ENCODE measurements at places on chromosomes 1 and 21.

DNA sequence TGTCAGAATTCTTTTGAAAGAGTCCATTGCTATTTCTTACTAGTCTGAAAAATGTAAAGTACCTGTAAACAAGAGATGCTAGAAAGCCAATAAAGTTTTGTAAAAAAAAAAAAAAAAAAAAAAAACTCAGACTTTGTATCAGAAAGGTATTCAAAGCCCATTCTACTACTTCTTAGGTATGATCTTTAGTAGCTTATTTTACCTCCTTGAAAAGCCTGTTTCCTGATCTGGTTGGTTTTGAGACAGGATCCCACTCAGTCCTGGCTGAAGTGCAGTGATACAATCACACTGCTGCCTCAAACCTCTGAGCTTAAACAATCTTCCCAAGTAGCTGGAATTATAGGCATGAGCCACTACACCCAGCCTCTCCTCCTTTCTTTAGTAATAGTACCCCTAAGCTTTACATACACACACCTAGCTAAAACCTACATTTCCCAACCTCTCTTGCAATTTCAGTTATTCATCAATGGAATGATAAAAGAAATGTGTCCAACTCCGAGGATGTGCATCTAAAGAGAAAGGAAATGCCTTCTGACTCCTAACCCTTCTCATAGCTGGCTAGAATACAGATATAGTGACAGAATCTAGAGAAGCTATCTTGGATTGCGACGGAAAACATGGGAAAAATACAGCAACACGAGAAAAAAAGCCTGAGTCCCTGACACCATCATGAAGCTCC is 30.6 kb downstream of the EPS15 start:
- no peak for DNase-seq

DNA sequence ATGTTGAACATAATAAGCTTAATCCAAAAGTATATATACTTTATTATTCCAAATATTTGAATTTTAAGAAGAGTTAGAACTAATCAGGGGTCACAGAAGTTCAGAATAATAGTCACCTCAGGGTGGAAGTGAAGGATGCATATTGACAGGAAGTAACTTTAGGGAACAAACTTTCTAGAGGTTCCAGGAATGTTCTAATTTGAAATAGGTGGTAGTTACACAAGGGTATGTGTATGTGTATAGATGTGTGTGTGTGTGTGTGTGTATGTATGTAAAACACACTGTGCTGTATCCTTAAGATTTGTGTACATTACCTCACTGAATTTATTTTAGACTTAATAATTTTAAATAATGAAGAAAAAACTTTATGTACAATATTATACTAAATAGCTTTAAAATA is 110.4 kb downstream of the ACBD6 start:
- DNase-seq = no peak

DNA sequence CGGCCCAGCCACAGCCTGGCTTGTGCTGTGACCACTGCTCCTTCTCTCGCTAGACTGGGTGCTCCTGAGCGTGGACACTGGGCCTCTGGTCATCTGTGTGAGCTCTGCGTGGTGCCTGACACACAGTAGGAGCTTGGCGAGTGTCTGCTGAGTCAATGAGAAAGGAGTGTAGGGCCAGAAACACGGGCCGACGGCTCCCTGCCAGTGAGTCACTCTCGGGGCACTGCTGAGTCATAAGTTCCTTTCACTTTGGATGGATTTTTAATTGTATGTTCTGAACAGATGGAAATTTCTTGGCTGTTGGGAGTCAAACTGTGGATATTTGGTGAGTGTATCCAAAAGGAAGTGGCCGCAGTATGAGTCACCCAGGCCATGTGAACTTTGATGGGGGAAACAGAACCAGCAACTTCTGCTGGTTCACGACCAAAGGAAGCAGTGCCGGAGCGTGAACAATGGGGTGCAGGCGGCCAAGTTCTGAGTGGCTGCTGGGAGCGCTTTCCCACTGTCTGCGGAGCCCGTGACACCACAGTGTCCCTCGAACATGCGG is 41.0 kb upstream of the COL18A1 start:
- no peak for DNase-seq

DNA sequence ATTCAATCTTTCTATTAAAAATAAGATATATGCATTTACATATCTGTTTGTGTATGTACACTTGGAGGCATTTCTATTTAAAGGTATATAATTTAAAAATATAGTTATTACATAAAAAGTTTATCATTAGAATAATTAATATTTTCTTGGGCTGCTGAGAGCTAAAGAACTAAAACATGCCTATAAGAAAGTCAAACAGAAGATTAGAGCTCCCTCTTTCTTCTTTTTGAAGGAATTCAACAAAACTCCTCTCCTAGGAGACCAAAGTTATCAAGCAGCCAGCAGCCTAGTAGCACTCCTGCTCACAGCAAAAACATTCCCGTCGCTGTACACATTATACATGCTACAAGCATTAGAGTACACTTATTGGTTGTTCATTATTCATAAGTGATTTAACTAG is 216.4 kb downstream of the VAV3 start:
- peak; percentile 71 for DNase-seq

GRCh38 chr1:158961178-158961577 is 29.8 kb downstream of the PYHIN1 start:
- DNase-seq = no peak

DNA sequence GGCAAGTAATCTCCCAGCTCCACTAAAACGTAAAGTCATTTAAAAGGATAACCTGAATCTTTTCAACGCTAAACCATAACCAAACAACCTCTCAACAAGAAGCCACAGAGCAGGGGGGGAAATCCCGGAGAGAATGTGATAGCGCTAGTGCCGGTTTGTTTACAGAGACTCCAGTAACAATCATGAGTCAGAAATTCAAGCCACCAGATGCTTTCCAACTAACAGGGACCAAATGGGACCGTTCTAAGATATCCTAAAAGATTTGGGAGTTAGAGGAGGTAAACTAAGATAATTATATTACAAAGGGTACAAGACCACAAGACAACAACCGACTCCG is 825 bp downstream of the DCAF8 start:
- DNase-seq = no peak

- DNase-seq = no peak
Measured at GRCh38 chr21:28579986-28580550, 412.6 kb downstream of the LTN1 start.

GRCh38 chr1:39147099-39148025 is 57.1 kb upstream of the MACF1 start:
- DNase-seq = no peak

- no peak for DNase-seq
Measured at GRCh38 chr1:1672181-1672965, 13.6 kb upstream of the CDK11B start.

- no peak for DNase-seq
Measured at GRCh38 chr21:40373761-40374160, 473.2 kb downstream of the DSCAM start.

GRCh38 chr1:5164158-5164557 is 509.7 kb downstream of the AJAP1 start:
- no peak for DNase-seq

- no peak for DNase-seq
Measured at GRCh38 chr1:20478057-20478635, 7.9 kb downstream of the CAMK2N1 start.

GRCh38 chr1:64965366-64966157 is 787 bp downstream of the JAK1 start:
- peak; percentile 68 for DNase-seq

GRCh38 chr1:23743287-23744152 is at the start of gene ELOA:
Gene ELOA (plus strand): TSS chr1:23743471. CDS start chr1:23743504, 33 bp downstream.
- peak; percentile 92 for DNase-seq

DNA sequence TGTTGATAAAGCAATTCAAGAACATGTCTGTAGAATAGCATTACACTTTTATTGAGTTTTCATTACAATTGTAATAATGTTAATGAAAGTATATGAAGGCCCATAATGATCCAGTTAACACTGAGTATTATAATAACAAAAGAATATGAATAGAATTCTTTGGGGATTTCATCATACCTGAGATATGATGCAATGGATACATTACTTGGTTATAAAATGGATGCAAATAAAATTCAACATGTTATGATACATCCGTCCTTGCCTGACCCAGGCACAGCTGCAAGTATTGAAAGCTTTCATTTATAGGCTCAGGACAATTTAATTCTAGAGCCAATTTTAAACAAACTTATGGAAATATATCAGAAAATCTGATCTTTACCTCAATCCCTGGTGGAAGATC is 8.2 kb upstream of the KCNA3 start:
- no peak for DNase-seq

DNA sequence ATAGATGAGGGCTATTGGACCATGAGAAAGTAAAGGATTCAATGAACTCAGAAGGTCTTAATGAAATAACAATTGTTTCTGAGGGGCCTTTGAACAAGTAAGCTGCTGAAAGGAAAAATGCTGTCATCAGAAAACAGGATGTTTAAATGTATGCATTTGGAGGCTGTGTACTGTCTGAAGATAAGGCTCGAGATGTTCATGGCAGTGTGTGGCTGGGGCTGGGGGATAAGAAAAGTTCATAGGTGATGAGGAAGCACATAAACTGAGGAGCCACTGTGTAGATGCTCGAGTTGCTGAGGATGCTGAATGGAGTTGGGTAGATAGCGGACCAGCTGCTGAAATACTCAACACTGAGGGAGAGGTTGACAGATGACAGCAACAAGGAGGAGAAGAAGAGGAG is 17.8 kb downstream of the THEM4 start:
- DNase-seq = no peak

Measured in brain (organoid and tissue), 16 donors.